Neural crest cell (in vitro differentiated cells): ENCODE measurements at places on chromosomes 6 and 20.
A peak's percentile ranks its signal among the peaks of the same experiment; 100 is the strongest.

- DNase-seq = no peak
These were observed 82.6 kb downstream of the PROKR2 start for GRCh38 chr20:5234158-5234557.

DNA sequence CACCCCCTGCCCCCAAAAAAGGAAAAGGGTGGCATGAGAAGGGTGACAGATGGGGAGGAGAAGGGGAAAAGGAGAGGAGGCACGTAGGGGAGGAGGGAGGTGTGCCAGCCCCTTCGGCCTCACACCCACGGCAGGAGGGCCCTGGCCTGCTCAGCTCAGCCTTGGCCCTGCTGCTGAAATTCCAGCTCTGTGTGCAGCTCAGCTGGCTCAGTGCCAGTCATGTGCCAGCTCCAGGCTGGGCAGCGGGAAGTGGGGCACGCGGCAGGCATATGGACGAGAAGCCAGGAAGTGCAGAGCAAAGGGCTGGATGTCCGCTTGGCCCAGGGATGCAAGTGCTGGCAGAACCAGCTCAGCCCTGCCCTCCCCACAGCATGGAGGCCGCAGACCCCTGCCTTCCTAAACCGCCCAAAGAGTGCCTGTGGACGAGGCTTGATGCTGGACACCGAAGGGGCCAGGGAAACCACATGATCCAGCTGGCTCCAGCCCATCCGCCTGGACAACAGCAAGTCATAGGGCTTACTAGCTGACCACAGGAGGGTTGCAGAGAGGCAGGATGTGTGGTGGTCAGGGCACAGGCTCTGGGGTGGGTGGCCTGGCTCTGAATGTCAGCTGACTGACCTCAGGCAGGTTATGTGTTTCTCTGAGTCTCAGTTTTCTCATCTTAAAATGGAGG lies 60.2 kb downstream of the NOL4L start:
- no peak for DNase-seq

DNA sequence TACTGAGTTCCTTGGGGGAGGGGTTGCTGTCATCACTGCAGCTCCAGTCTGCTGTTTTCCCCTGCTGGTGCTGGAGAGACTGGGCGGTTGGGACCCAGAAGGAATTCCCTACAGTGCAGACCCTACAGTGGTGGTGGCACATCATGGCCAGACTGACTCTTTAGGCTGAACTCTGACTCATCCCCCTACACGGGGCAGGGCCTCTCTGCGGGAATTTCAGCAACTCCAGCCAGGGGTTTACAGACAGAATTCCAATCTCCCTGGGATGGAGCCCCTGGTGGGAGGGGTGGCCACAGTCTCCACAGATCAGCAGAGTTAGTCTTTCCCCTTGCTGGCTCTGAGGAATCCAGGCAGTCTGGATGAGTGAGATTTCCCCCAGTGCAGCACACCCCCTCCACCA lies 46.9 kb upstream of the MAPK13 start:
- DNase-seq = no peak

DNA sequence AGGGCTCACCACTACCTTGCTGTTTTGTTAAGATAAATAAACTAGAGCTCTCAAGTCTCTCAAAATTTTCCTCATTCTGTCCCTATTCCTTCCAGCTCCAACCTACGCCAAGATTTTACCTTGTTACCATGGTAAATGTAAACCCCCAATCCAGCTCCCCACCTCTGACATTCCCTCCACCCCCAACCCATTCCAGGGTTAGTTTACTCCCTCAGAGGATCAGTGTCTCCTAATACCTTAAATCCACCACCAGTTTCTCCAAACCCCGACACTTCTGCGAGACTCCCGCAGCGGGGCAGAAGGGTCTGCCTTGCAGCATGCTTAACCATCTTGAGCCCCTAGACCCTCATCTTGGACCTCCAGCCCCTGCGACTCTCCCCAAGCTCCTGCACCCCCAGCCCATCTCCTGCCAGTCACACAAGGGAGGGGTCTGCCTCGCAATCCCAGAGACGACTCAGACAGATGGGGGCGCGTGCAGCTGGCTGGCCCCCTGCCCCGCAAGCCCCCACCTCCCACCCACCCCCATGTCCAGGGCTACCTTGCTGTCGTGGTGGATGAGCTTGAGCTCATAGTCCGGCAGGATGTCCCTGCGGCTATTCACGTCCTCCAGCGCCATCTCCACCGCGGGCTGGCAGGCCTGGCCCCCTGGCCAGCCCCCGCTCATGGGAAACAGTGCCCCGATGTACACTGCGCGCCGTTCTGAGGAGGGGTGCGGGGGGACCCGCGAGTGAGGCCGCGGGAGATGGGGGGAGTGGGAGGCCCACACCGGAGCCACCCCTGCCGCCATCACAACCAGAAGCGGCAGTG lies 5.8 kb downstream of the GABBR1 start:
- peak; percentile 23 for DNase-seq

GRCh38 chr6:14965424-14966075 lies 280.3 kb upstream of the JARID2 start:
- no peak for DNase-seq

- no peak for DNase-seq
These were observed 177.5 kb upstream of the MMS22L start for GRCh38 chr6:97460394-97461080.

- DNase-seq = no peak
These were observed 6.3 kb downstream of the JARID2 start for GRCh38 chr6:15252195-15252594.

GRCh38 chr6:56490993-56491392 lies 151.7 kb downstream of the DST start:
- DNase-seq = no peak

GRCh38 chr6:50089911-50090310 lies 40.2 kb upstream of the DEFB112 start:
- DNase-seq = no peak

- DNase-seq = no peak
These were observed 141.2 kb downstream of the FAM83B start for GRCh38 chr6:54987633-54988290.

DNA sequence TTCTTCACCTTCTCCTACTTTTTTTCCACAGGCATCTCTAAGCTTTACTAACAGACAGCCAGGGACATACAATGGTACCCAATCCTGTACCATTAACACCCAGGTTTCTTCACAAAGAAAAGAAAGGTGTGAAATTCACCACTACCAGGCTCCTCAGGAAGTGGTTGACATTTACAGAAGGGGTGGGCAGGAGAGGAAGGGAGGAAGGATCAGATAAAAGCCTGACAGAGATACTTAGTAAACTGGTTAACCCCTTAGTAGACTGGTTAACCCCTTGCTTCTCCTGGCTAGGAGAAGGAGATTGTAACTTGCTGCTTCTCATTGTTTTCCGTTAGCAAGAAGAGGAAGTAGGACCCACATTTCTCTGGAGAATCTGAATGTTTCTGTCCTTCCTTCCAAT lies 7.2 kb downstream of the SAMD3 start:
- DNase-seq = no peak
